ENCODE measurements at places on chromosomes 16 and 17. TPM values are rescaled to one million over a fixed set of nuclear protein-coding genes. Genes with fewer than 3 reads are reported as not detected.

- no peak for DNase-seq
Measured at GRCh38 chr16:58847902-58848661, 114.0 kb upstream of the GOT2 start.

DNA sequence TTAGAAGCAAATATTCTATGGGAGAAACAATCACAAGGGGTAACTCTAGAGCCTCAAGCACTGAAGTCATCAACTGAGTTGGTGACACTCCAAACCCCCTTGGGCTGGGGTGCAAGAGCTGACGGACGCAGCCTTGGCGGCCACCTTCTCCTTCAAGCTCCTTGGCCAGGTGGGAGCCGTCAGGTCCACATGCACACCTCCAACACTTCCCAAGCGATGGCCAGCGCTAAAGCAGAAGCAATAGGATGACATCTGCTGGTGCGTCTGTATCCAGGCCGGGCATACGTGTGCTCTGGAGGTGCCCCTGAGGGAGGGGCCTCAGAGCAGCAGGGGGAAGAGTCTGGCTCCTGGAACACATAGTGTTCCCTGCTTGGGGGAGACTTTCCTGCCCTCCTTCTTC lies 12.2 kb upstream of the FOXJ1 start:
- DNase-seq: no peak

DNA sequence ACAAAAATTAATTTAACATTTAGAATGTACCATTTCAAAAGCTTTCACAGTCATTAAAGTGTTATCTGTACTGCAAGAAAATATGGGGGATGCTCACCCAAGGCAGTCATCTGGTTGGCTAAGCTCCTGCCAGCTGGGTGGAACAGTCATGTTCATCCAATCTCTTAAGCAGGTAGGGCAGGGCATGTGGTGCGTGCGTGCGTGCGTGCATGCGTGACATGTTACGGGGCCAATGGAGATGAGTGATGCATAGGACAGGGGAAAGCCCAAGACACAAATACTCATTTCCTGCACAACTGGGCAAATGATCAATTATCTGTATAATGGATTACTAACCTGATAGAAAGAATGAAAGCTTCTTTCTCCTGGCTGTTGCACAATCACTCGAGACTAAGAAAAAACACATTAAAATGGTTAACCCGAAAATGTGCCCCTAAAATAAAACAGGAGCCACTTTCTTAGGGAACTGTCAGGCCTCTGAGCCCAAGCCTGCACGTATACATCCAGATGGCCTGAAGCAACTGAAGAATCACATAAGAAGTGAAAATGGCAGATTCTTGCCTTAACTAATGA lies 104.4 kb downstream of the MYO1D start:
- no peak for DNase-seq

- DNase-seq: no peak
Measured at GRCh38 chr17:40024901-40025300, 9.7 kb downstream of the CSF3 start.

- DNase-seq: no peak
Measured at GRCh38 chr16:3454631-3455147, 11.2 kb downstream of the NAA60 start.

DNA sequence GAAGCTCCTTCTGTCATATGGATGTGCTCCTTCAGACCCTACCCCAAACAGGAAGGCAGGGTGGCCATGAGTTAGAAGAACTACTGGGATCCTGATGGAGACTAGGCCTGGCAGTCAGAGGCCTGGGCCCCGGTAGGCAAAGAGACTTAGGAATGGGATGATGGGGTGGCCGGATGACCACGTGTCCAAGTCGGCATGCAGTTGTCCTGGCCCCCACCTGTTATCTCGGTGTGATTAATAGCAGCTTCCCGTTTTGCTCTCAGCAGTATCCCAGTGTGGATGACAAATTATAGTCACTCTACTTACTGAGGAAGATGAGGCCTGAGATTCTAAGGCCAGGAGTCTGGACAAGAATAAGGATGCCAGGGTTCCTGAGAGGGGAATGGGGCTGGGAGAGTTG lies 1.5 kb downstream of the TNFSF12 start:
- no peak for DNase-seq

DNA sequence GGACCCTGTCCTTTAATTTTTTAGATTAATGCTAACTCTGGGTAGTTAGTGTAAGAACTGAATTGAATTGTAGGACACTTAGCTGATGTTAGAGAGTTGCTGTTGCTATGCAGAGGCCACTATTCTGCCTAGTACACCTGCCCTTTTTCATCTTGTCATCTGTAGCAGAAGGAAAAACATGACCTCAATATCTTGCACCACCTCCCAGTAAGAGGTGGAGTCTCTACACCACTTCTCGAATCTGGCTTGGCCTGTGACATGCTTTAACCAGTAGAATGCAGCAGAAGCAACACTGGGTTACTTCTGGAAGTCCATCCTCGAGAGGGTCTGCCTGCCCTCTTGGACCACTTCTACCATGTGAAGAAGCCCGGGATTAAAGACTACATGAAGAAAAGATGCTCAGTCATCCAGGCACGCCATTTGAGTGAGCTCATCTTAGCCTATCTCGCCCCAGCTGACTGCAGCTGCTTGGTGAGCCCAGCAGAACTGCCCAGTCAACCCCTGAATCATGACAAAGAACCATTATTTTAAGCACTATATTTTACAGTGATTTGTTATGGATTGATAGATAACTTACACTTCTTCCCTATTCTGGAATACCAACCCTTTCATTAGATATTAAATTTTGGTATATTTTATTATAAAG lies 153.5 kb downstream of the MYO1D start:
- no peak for DNase-seq

DNA sequence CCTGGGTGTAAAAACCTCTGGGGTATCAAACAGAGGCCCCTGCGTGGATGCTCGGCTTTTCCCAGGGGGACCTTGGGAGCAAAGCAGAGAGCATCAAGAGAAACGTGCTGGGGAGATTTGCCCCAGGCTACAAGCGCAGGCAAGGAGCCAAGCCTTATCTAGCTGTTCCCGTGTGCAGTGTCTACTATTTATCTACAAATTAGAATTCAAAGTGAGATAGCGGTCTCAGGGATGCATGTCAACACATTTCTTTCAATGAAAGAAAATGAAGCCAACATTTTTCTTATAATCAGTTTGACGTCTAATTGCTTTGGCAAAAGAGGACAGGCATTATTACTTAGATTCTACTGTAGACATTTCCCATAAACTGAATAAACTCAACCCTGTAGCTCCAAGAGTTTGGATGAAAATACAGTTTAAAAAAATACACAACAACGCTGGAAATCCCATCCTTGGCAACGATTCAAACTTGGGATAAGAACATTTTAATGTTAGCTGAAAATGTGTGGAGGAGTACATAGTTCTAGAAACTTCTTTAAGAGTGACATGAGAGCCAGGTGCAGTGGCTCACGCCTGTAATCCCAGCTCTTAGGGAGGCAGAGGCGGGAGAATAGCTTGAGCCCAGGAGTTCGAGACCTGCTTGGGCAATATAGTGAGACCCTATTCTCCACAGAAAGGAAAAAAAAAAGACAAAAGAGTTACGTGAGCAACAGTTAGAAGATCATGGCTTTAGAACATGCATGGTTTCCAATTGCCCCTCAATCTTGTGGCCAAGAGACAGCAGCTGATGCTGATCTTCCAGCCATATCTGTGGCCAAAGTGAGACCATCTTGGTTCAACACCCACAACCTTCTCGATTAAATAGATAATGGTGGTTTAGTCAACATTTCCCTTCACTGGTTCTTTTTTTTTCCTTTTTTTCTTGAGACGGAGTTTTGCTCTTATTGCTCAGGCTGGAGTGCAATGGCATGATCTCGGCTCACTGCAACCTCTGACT lies 7.2 kb downstream of the SPNS3 start:
- no peak for DNase-seq

DNA sequence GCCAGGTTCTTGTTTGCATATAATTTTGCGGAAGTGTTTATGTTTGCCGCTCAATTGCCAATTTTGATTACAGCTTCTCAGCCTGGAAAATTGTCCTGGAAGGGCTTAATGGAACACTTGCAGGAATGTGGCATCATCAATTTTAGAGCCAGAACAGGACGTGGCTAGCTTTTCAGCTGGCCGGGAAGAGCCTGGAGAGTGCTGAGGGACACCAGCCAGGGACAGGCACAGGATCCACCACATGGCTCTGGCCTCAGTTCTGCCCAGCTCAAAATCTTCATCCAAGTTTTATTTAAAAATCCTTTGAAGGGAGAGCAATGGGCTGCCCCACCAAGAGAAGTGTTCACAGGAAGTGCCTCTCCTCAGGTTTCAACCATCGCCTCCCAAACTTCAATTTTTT lies 287.2 kb upstream of the HSBP1 start:
- DNase-seq: no peak

- DNase-seq: peak; percentile 61
Measured at GRCh38 chr16:67396159-67397035, 3.1 kb upstream of the TPPP3 start.

DNA sequence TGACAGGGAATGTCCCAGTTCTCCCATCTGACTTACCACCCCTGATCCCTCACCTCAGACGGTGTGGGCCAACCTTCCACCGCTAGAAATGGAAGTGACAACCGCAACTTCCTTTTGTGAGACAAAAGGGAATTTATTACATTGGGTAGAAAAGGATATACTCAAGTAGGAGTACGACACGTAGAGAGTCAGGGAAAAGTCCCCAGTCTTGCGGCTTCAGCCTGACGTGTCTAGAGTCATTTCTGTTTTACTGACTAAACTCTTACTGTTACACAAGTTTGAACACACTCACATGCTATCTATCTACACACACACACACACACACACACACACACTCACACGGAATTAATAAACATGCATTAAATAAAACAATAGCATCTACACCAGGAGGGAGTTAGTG lies 178.9 kb downstream of the COPRS start:
- DNase-seq: no peak

DNA sequence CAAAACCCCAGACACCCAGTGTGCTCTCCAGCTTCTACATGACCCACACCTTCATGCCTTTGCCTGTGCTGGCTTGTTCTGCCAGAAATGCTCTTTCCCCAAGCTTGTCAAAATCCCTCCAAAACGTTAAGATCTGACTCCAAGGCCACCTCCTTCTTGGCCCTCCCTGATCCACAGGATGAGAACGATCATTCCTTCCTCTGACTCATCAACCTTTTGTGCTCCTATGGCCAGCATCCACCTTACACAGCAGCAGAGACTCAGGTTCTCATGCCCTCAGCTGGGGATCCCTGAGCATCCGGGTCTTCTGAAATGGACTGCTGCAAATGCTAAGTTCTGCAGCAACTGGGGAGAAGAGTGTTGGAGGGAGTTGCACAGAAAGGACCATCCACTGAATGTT lies 2.9 kb downstream of the ZBTB4 start:
- no peak for DNase-seq

- DNase-seq: no peak
Measured at GRCh38 chr17:63282455-63282854, 163.7 kb downstream of the CYB561 start.

GRCh38 chr17:4405699-4406098 lies 28.0 kb upstream of the SPNS3 start:
- DNase-seq: no peak

- no peak for DNase-seq
Measured at GRCh38 chr17:40135817-40136216, 4.5 kb upstream of the CASC3 start.

GRCh38 chr16:54816471-54816870 lies 114.2 kb upstream of the IRX5 start:
- no peak for DNase-seq

DNA sequence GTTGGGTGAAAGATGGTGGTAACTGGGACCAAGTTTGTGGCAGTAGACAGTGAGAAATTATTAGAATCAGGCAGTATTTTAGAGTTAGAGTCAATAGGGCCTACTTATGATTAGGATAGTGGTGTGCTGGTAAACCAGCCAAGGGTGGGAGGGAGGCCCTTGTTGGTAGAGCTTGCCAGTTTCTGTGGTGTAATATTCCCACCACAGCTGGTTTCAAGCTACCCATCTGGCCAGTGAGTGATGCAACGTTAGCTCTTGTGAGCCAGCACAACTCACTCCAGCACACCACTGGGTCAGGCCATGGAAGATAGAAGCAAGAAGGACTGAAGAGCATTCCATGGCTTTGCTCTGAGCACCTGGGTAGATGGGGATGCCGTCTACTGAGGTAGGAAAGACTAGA lies 34.9 kb downstream of the GNAO1 start:
- DNase-seq: no peak

DNA sequence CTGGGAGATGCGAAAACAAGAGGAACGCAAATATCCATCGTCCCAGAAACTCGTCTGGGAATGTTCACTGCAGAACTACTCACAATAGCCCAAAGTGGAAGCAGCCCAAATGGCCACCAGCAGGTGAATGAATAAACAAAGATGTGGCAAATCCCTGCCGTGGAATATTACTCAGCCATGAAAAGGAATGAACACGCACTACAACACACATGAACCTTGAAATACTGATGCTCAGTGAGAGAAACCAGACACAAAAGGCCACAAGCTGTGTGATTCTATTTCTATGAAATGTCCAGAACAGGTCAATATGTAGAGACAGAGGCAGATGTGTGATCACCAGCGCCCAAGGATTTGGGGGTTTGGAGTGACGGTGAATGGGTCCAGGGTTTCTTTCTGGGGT lies 169.8 kb downstream of the IRF8 start:
- no peak for DNase-seq

Gene SGSH
- total RNA-seq: 33.4 TPM

Gene CCL16
- not detected for total RNA-seq

Gene TEKT5
- total RNA-seq: not detected

Gene CALB2
- total RNA-seq: not detected

Gene PRAC1
- 129 TPM for total RNA-seq

Gene PPP1R27
- not detected for total RNA-seq

Gene SLC26A11
- 23.6 TPM for total RNA-seq

Gene TERB1
- total RNA-seq: 0.28 TPM
